Activated T-cell treated with anti-CD3 and anti-CD28 coated beads for 4 hours (primary cell): ENCODE measurements at places on chromosomes 6 and 20.

DNA sequence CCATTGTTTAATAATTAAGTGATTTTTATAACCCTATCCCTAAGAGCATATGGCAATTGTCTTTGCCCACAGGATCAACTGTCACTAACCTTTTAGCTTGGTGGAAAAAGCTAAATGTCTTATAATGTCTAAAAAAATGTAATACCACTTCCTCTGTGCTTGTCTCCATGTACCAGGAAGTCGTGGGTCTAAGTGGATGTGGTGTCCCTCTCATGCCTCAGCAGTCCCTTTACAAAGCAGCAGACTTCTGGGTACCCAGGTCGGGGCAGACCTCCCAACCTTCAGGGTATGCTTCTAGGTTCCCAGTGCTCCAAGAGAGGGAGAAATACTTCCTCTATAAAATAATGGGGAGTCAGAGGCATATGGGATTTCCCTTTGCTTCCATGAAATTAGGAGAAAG, 74.7 kb downstream of the ZHX3 start:
- no peak for DNase-seq

GRCh38 chr6:22727710-22728109, 158.3 kb downstream of the HDGFL1 start:
- DNase-seq = no peak

- no peak for DNase-seq
These were observed 40.2 kb downstream of the SLC35F1 start for GRCh38 chr6:117947234-117947633.

DNA sequence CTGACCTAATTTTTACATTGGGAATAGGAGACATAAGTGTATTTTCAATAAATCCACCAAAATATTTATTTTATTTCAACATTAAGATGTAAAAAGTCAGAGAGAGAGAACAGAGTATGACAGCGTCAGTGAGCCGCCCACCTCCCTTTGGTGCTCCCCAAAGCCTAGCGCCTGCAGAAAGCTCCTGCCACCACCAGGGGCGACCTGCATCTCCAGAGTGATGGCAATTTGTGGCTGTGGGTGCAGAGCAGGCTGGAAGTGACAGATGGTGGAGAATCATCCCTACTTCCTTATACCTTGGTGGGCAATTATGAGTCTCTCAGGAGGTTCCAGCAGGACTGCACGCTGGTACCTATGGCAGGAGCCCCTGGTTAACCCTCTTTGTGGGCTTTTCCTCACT, 87.3 kb downstream of the PTPRT start:
- DNase-seq = no peak

GRCh38 chr6:68641172-68641571, 6.1 kb downstream of the ADGRB3 start:
- DNase-seq = no peak

GRCh38 chr6:134240665-134241431, 77.1 kb downstream of the SGK1 start:
- peak; percentile 67 for DNase-seq

GRCh38 chr20:50310673-50311051, 120.0 kb downstream of the CEBPB start:
- DNase-seq = no peak

- DNase-seq = no peak
These were observed 102.5 kb upstream of the ASF1A start for GRCh38 chr6:118791499-118791898.

- DNase-seq = no peak
These were observed 593 bp upstream of the RALGAPB start for GRCh38 chr20:38471987-38472512.

DNA sequence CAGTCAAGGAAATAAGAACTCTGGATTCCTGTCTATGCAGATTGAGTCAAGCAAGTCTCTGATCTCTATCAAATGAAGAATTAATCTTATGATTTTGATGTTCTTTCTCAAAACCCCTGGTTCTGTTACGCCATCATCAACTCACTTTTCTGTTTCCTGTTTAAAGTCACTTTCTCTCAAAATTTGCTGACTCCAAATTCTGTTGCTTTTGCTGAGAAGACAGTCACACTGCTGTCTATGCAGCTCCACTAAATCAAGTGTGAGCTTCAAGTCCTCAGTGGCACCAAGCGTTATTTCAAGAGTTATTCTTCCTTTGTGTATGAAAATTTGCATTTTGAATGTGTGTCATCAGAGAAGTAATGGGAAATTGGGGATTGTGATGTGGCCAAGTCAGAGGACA, 663.3 kb downstream of the KIF16B start:
- no peak for DNase-seq

- no peak for DNase-seq
These were observed 75.7 kb downstream of the DACT2 start for GRCh38 chr6:168243812-168244376.

DNA sequence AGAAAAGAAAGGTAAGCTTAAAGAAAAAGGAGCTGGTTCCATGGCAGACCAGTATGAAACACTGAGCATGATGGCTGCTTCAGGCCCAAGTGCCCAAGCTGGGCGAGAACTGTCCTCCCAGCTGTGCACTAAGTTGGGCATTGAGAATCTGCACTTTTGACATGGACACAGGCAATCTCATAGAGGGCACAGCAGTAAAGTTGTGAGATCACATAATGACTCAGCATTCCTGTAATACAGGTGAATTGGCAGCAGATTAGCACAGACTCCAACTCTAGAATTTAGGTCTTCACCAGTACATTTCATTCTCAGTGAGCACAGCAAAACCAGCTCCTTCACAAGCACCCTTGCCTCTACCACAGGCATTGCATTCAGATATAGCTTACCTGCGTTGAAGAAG, 343.4 kb downstream of the PKHD1 start:
- DNase-seq = no peak

DNA sequence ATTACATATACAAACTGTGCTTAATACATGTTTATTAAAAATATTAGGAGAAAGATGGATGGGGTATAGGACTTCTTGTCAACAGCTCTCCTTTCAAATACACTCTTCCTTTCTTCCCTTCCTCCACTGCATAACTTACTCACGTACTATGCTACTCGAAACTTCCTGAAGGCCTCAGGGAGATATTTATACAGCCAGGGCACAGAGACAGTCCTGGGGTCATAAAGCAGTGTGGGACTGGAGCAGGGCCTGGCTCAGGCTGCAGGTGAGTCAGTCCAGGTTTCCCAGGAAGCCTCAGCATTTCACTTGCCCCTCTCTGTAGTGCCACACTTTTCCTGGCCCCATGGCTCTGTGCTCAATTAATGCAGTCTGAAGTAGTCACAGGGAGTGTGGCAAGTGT, 157.0 kb downstream of the UBE3D start:
- DNase-seq = no peak

GRCh38 chr6:139468178-139468819, 93.9 kb upstream of the CITED2 start:
- no peak for DNase-seq

- DNase-seq = no peak
These were observed 28.0 kb downstream of the PPP1R3G start for GRCh38 chr6:5113096-5113495.

DNA sequence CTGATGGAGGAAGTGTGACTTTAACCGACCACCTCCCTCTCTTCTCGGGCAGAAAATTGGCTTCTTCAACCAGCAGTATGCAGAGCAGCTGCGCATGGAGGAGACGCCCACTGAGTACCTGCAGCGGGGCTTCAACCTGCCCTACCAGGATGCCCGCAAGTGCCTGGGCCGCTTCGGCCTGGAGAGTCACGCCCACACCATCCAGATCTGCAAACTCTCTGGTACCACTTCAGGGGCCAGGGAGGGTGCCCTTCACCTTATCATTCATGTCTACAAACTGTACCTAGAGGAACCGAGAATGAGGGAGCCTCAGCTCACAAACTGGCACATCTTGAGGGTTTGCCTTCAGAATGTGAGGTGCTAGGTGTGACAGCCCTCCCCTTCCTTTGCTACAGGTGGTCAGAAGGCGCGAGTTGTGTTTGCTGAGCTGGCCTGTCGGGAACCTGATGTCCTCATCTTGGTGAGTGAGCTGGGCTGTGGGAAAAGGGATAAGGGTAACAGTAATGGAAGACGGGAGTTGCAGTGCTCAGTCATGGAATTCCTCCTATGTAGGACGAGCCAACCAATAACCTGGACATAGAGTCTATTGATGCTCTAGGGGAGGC, 18.6 kb downstream of the ABCF1 start:
- no peak for DNase-seq

DNA sequence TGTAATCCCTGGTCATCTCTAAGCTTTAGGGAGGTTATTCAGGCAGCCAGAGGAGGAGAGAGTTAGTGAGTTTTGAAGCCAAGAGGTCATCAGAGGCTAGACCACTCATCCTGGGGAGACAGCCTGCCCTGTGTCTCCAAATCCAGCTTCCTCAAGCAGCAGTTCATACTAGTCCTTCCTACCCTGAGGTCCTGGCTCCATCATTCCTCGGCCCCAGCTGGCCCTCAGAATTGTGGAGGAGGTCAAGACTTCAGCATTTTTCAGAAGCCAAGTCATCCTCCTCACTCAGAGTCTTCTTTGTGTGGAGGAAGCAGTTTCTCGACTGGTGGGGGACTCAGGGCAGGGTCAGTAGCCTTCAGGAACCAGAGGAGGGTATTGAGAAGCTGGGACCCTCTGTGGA, 12.4 kb upstream of the KIAA1755 start:
- no peak for DNase-seq
